Left colon (tissue), 2 donors: ENCODE measurements at places on chromosomes 16 and 17. TPM values are rescaled to one million over a fixed set of nuclear protein-coding genes. Genes with fewer than 3 reads are reported as not detected.

GRCh38 chr17:74736513-74737298 is at the start of gene RAB37:
Gene RAB37 (plus strand): TSS chr17:74737256. CDS start chr17:74737273, 17 bp downstream.
- peak; percentile 69 for DNase-seq

DNA sequence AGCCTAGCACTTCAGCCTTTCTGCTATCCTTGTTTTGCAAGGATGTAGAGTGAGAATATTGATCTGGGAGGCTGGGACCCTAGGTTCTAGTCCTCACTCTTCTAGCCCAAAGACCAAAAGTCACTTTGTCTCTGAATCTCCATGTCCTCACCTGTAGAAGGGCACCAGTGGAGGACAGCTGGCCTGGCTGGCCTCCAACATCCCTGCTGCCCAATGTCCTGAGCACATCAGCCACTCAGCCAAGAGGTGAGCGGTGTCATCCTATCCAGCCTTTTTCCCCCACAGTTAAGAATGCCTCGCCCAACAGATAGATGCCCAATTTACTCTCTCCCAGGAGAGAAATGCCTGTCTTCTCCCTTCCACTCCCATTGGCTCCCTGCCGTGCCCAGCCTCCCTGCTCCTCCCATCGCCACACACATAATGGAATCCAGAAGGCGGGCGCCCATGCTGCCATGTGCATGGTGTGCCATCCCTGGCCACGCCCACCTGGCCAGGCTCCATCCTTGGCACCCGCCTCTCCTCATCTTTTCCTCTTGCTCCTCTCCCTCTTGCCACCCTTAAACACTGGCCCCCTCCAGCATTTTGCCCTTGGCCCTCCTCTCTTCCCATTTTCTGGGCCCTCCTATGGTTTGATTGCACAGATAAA is 157.3 kb upstream of the SDK2 start:
- DNase-seq = no peak

- DNase-seq = no peak
These were observed 560 bp upstream of the P2RX1 start for GRCh38 chr17:3916825-3917224.

FBXW10B gene
- total RNA-seq = 0.95 TPM

MYLK3 gene
- 0.11 TPM for total RNA-seq
